ENCODE measurements at places on chromosomes 2 and 18. TPM values are rescaled to one million over a fixed set of nuclear protein-coding genes. Genes with fewer than 3 reads are reported as not detected.
A peak's percentile ranks its signal among the peaks of the same experiment; 100 is the strongest.

DNA sequence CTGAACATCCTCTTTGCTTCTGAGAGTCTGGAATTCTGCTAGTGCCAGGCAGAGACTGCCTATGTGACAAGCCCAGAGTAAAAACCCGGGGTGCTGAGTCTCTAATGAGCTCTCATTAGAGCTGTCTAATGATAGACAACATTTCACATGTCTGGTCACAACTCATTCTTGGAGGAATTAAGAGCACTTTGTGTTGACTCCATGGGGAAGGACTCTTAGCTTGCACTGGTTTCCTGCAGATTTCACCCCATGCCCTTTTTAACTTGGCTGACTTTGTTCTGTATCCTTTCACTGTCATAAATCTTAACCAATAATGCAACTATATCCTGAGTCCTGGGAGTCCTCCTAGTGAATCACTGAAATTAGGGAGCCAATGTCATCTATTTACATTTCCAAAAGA, 33.5 kb downstream of the FBXO15 start:
- DNase-seq: no peak

TLX2 gene
- not detected for polyA plus RNA-seq

- DNase-seq: no peak
Observed at GRCh38 chr2:33791625-33792024, 192.5 kb upstream of the FAM98A start.

- peak; percentile 93 for DNase-seq
Observed at GRCh38 chr2:144519934-144520731, at the start of gene ZEB2. Gene ZEB2 (minus strand): TSS chr2:144520119. CDS start chr2:144517350, 2,769 bp downstream.

DNA sequence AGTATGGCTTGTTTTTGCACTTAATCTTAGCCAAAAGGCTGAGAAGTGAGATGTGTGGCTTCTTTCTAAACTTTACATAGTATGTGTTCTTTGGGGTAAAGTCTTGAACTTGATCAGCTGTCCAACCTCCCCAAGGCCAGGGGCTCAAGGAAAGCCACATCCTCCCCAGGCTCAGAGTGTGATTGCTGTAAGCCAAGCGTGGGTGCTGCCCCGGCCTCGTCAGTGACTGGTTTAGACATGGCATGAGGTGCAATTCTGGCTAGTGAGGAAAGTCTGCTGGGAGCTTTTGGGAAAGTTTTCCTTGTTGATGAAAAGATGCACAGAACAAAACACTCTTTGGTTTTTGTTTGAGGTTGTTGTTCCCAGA, 40.2 kb downstream of the TMEM177 start:
- DNase-seq: no peak

GRCh38 chr2:169895294-169895985, 68.2 kb downstream of the UBR3 start:
- DNase-seq: no peak

DNA sequence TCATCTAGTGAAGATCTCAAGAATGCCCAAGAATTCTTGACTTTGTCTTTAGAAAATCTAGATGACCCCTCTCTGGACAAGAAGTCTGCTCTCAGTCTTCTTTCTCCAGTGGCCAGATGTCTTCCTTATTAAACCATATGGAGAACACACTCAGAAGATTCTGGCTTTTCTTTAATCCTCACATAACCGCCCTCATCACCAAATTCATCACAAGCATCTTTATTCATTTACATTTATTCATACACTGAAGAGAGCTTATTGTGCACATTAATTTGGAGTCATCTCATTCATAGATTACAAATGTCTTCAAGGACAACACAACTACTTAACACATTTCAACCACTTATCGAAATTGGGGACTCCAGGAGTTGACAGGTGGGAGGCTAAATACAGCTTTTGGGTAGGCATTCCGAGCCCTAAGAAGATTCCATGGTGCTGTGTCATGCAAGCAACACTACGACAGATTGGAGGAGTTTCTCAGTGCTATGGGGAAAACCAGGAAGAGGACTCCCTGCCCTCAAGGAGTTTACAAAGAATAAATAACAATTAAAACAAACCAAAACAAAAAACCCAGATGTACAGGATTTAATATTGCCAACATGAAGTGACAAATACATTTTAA, 64.8 kb upstream of the LCLAT1 start:
- no peak for DNase-seq

GRCh38 chr2:9360701-9361100, 62.6 kb downstream of the ITGB1BP1 start:
- DNase-seq: no peak

GRCh38 chr2:85110991-85111560, 22.1 kb upstream of the TCF7L1 start:
- no peak for DNase-seq

NEB gene
- 1,544 TPM for polyA plus RNA-seq

STK17B gene
- 5.8 TPM for polyA plus RNA-seq

TUBA3D gene
- 0.72 TPM for polyA plus RNA-seq

DNA sequence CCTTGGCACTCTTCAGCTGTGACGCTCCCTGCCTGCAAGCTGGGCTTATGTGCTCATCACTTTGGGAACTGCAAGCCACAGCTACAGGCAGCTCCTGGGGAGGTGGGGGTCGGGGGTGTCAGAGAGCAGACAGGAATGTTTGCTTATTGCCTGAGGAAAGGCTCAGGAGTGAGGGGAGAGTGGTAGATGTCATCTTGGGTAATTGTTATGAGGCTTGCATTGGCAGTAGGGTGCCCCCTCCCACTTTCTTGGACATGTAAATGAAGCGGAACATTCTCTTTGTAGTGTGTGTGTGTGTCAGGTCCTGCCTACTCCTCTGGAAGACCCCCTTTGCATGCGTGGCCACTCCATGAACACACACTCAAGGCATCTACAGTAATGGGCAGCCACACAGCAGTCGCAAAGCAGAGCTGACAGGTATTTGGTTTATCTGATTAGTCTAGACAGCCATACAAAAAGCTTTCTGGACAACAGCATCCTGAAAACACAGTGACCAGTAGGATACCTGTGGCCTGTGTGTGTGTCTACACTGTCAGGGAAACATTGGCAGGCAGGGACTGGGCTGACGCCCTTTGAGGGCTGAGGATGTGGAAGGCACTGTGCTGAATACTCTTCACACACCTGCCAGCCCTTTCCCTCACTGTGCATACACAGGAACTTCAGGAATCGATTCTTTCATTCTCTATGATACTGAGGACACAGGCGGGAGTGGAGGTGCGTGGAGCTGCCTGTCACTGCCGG, 17.1 kb upstream of the MC2R start:
- no peak for DNase-seq

GRCh38 chr18:69885841-69886531, 61.7 kb downstream of the CD226 start:
- DNase-seq: no peak

GLS gene
- 51.8 TPM for polyA plus RNA-seq

DNA sequence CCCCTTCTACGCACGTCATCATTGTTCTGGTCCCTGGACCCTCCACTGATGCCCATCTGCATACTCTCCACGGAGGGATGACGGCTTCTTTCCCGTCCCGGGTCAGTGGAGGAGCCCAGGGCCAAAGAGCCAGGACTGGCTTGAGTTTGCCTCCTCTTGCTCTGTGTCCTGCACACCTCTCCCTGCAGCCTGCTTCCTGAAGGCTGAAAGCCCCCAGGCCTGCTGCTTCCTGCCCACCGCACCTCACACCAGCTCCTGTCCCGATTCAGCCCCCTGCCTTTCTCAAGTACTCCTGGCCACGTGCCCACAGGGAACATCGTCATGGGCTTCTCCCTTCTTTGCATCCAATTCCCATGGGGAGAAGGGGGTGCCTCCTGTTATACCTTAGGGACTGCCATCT, 7.1 kb downstream of the ADCY3 start:
- no peak for DNase-seq

DNA sequence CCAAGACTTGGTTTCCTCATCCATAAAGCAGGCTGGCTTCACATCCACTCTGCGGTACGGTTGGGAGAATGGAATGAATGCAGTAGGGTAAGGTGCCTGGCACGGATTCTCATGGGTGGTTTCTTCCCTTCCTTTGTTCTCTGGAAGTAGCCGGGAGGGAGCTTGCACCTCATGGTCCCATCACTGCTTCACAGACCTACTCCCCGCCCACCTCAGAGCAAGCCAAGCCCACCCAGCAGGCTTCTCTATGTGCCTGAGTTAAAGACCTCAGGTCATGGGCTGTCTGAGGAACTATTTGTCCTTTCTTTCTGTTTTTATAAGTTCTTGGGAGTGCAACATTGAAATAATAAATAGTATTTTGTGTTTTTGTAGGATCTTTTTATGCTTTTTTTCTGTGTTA, 3.5 kb downstream of the DCDC2C start:
- no peak for DNase-seq

DNA sequence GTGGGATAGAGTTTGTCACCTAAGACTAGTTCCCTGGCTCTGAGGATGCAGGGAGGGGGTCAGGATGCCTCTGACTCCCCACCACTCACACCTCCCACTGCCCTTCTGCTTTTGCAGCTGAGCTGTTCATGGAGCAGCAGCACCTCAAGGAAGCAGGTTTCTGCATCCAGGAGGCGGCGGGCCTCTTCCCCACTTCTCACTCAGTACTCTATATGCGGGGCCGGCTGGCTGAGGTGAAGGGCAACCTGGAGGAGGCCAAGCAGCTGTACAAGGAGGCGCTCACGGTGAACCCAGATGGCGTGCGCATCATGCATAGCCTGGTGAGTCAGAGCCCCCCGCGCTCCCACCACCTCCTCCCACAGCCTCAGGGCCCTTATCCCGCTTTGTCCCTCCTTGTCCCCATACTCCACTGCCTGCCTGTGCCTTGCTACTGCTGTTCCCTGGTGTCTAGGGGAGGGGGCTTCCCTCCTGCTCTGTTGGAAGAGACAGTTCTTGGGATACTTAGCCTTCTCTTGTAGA, 94.4 kb downstream of the STPG4 start:
- no peak for DNase-seq

DNA sequence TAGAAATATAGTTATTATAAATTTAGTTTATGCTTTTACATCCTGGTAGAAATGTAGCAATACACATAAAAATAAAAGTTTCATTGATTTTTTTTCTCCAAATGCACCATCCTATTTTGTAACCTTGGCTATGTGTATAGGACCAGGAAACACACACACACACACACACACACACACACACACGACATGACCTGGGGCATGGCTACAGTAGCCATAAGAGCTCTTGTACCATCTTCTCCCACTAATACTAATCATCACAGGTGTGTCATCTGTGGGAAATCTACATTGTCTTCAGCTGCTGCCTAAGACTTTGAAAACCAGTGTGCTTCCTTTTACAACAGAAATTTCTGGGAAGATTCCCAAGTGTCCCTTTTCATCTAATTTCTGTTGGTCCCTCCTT, 144.3 kb downstream of the MCFD2 start:
- DNase-seq: no peak

DNA sequence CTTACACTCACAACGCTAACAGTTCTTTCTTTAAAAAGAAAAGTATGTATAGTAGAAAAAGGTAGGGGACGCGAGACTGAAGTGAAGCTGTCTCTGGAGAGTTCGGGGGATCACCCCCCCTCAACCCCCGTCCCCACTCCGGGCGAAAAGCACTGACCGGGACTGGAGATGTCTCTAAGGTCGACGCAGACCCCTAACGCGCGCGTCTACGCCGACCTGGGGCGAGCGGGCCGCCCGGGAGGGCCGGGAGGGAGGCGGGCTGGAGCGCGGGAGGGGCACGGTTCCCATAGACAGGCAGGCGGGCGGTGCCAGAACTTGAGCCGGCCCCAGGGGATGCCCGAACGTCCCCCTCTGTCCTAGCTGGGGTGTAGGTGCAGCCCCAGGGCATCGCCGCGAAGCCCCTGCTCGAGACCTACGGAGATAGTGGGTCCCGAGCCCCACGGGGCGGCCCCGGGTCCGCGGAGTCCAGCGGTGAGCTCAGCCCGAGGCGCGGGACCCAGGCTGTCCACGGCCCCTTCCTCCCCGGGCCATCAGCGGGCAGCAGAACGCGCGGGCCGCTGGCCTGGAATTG, 82.2 kb downstream of the CHRNA1 start:
- no peak for DNase-seq

NCK2 gene
- 72.5 TPM for polyA plus RNA-seq

LRRTM1 gene
- polyA plus RNA-seq: 0.34 TPM

REEP1 gene
- 76.7 TPM for polyA plus RNA-seq

DSC2 gene
- polyA plus RNA-seq: 10.1 TPM

PCGF1 gene
- polyA plus RNA-seq: 14.1 TPM

- DNase-seq: no peak
Observed at GRCh38 chr2:239805043-239805329, 220.2 kb downstream of the NDUFA10 start.

DNA sequence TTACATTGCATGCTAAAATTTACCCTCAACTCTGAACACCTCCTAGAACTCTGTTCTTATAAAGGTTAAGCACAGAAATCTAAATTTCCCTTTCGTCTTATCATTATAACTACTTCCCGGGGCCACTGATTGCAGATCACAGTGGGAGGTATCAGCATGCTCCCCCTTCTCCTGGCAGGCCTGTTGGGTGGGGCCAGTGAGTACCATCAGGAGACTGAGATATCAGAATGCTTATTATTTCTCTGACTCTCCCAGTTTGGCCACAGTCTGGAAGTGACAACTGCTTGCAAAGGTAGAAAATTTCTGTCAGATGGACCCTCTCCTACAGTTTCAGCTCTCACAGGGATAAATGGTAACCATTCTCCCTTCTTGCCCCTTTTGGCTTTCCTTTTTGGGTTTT, 62.6 kb downstream of the DSEL start:
- no peak for DNase-seq

VWA3B gene
- polyA plus RNA-seq: 1.6 TPM

- no peak for DNase-seq
Observed at GRCh38 chr2:112879491-112880041, 31.4 kb upstream of the IL37 start.

GRCh38 chr2:217951521-217952247, 51.1 kb downstream of the TNS1 start:
- no peak for DNase-seq

GRCh38 chr2:9178904-9179571, 27.6 kb upstream of the ASAP2 start:
- DNase-seq: no peak

GRCh38 chr18:63004466-63005089, 289.2 kb downstream of the PHLPP1 start:
- no peak for DNase-seq

- no peak for DNase-seq
Observed at GRCh38 chr2:120522151-120522751, 176.3 kb downstream of the INHBB start.

GRCh38 chr2:130736487-130736886, 7.6 kb downstream of the GPR148 start:
- DNase-seq: no peak

DNA sequence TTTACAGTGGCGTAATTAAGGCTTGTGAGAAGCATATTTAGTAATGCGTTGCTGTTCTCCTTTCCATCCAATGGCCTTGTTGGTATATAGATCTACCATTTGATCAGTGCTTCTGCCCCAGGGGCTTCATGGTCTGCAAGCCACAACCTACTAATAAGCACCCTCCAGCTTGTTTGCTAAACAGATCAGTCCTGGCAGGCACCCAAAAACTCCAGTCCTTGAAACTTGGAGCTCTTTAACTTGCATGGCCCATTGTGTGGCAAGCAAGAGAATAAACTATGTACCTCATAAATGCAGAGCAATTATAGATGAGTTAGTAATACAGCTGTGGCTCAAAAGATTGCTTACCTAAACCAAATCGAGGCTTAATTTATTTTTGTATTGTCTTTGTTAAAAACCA, 158.5 kb downstream of the FTCDNL1 start:
- DNase-seq: no peak

Data from forelimb muscle (tissue), 1 donor.